ENCODE measurements at places on chromosomes 1 and 21.

- DNase-seq: no peak
Measured at GRCh38 chr1:209688746-209689234, 13.6 kb downstream of the G0S2 start.

DNA sequence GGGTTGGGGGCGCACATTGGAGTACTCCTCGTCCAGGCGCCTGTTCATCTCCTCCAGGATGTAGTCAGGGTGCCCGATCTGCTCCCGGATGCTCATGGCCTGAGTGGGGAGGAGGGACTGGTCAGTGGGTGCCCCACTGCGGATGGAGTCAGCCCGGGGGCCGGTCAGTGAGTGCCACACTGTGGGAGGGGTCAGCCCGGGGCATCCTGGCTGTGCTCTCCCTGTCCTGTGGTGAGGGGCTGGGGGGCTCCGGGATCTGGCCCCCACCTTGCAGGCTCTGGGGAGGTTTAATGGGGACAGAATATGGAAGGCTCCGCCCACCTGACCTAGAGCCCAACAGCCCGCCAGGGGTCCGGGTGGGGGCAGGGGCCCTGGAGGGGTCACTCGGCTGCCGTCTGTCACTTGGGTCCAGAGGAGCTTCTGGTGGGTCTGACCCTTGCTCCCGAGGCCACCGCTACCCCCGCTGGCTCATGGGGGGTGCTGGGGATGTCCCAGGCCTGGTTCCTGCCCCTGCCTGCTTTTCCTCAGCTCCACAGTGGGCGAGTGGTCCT is 8.8 kb downstream of the PRXL2B start:
- DNase-seq: no peak

- DNase-seq: no peak
Measured at GRCh38 chr1:79859212-79859948, 852.9 kb upstream of the ADGRL4 start.

GRCh38 chr1:200316148-200316803 is 93.6 kb downstream of the ZNF281 start:
- DNase-seq: no peak

DNA sequence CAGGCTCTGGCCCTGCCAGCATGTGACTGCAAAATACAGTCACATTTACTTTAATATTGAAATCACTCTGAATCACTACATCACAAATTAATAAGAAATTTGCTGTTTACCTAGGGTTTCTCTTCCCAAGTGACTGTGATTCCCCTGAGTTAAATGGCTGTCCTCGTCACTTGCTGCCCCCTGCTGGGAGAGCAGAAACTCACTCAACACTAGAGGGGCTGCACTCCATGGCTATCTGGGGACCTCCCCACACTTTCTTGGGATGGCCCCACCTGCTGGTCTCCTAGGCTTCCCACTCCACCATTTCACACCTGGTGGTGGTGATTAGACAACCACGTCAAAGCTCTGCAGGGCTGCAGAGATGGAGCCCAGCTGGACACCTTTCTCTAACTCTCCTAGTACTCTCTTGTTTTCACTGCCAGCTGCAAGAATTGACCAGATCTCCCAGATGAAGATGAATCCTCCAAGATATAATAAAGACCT is 63.4 kb downstream of the CD2 start:
- no peak for DNase-seq

DNA sequence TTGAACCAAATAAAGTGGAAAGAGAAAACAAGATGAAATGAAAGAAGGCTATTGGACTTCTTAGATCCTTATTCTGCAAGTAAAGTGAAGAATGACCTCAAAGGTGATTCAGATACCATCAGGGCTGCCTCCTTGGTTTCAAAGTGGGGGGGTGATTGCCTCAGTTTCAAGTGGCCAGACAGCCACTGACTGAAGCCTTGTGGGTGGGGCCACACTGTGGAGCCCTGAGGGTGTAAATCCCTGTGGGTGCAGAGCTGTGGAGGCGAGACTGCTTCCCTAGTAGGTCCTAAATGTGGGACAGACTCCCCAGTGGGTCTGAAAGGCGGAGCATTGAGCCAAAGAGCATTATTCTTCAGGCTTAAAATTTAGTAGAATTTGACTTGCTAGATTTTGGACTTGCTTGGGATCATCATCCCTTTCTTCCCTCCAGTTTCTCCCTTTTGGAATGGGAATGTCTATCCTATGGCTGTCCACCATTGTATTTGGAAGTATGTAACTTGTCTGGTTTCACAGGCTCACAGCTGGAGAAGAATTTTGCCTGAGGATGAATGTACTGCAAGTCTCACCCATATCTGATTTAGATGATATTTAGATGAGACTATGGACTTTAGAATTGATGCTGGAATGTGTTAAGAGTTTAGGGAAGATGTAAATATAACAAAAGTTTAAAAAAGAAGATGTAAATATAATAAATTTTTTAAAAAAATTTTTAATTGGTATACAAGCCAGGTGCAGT is 71.6 kb upstream of the SOX13 start:
- DNase-seq: no peak

GRCh38 chr1:199746666-199747384 is 280.7 kb upstream of the NR5A2 start:
- DNase-seq: no peak

GRCh38 chr1:19369396-19370090 is 57.4 kb downstream of the SLC66A1 start:
- DNase-seq: no peak

DNA sequence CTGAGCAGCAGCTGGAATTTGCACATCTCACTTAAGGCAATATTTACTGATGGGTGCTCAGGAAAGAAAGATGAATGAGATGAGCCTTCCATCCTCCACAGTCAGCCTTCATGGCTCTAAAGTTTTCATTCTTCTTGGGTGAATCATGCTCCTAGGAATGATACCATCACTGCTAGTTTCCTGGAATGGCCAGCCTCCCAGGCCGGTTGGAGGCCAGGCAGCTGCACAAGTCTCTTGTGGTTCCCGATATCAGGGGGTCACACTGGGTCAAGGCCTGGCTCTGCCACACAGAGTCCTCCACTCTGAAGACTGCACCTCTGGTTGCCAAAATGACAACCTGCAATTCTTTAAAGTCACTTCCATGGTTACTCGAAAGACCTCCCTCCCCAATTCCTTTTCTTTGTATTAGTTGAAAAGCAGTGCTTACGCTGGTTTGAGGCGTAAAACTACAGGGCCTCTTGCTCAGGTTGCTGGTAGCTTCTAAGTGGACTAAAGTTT is 46.2 kb upstream of the PALMD start:
- DNase-seq: no peak

DNA sequence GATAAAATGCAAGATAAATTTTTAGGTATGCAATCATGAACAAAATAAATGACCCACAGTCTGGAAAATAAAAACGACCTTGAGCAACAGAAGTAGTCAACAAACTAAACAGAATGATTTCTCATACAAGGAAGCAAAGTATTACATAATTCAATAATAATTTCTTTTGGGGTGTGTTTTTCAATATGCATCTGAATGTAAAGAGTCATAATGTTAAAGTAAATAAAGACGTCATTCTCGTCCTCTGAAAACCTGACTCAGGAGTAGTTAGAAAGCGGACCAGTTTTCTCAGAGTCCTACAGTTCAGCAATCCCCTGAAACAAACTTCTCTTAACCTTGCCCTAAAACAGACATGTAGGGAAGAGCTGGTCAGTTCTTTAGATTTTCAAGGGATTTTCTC is 18.6 kb downstream of the CDC42BPA start:
- no peak for DNase-seq

- no peak for DNase-seq
Measured at GRCh38 chr1:9349331-9349851, 56.7 kb downstream of the SPSB1 start.

- peak; percentile 73 for DNase-seq
Measured at GRCh38 chr1:3402258-3403010, 52.0 kb upstream of the ARHGEF16 start.

GRCh38 chr1:183991348-183991747 is 46.2 kb downstream of the COLGALT2 start:
- DNase-seq: no peak

DNA sequence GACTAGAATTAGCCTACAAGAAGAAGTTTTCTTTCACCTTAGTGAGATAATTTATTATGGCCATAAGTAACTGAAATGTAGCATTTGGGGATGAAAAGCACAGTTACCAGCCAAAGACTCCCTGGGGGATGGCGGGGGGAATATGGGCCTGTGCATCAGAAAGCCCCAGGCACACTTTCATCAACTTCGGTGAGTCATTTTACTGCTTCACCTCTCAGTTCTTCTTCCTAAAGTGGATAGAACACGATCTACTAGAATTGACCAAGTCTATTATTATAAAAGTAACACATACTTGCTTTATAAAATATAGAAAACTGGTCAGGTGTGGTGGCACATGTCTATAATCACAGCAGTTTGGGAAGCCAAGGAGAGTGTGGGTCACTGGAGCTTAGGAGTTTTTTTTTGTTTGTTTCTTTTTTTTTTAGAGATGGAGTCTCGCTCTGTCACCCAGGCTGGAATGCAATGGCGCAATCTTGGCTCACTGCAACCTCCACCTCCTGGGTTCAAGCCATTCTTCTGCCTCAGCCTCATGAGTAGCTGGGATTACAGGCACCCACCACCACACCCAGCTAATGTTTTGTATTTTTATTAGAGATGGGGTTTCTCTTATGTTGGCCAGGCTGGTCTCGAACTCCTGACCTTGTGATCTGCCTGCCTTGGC is 141.8 kb downstream of the ZZZ3 start:
- DNase-seq: no peak

DNA sequence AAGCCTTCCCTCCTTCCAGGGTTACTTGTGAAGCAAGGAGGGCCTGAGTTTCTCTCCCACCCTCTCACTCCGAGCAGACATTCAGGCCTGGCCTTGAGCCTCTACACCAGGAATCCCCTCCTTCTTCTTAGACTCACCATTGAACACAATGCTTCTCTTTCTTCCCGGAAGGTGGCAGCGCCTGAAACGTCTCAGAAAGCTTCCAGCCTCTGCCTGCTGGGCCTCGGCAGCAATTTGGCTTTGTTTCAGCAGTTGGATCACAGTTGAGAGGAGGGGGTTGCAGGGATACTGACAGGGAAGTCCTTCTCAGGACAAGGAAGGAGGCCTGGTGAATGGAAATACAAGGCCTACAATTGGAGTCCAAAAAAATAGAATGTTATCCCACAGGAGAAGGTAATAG is 6.3 kb downstream of the CLDN8 start:
- no peak for DNase-seq

- no peak for DNase-seq
Measured at GRCh38 chr1:109636201-109636952, 16.7 kb downstream of the AMPD2 start.

DNA sequence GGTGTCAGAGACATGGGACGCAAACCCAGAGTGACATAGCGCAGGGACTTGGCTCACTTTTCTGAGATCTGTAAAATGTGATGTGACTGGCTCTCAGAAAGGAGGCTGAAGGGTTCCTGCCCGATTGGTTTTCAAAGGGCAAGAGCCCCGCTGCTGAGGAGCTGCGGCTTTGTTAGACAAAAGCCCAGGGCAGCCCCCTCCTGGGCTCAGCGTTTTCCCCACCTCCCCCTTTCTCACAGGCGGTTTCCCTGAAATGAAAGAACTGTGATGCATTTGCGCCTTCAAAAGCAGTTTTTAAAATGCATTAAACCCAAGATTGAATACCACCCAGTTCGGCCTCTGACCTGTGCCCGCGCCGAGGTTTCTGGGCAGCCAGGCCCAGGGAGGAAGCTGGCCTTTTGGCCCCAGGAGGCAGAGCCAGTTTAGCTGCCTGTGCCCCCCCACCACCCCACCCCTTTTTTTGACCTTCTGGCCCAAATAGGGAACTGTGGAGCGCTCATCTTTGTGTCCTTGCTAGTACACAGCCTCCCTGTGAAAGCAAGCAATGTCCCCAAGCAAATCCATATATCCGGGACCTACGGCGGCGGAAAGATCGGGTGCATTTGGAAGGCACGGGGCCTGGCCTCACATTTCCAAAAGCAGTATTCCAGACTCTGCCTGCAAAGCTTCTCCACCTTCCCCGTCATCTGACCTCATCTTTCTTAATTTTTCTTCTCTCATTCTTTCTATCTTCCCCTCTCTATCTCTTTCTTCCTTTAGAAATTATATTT is 28.6 kb downstream of the CD247 start:
- DNase-seq: no peak

DNA sequence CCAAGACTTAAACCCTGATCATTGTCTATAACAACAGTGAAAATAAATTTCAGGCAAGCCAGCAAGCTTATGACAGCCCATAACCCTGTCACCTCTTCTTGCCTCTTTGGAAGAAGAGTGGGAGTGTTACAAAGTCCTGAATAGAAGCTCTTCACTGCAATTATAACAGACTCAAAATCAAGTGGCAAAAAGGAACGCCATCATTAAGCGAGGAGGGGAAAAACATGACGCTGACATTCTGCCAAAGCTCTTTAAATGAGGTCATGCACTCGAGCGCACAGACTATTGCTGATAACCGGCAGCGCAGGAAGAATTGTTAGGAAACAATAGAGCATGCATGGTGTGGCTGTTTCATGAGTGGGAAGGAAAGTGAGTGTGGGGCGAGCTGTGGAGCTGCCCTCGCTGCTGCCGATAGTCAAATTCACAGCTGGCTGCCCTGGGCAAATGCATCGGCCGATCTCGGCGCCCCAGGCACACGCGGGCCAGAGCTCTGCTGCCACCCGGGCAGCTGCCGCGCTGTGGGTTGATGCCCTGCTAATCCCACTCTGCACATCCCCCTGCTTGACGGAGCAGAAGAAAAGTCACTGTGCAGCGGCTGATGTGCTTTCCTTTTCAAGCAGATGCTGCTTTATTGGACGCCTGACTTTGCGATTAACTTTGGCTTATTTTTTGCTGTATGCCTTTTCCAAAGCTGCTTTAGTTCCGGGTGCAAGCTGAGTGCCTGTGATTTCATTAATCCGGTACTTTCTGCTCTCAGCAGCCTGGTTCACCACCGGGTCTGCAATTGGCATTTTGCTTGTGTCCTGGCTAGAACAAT is 102.4 kb upstream of the ST6GALNAC5 start:
- peak; percentile 87 for DNase-seq

DNA sequence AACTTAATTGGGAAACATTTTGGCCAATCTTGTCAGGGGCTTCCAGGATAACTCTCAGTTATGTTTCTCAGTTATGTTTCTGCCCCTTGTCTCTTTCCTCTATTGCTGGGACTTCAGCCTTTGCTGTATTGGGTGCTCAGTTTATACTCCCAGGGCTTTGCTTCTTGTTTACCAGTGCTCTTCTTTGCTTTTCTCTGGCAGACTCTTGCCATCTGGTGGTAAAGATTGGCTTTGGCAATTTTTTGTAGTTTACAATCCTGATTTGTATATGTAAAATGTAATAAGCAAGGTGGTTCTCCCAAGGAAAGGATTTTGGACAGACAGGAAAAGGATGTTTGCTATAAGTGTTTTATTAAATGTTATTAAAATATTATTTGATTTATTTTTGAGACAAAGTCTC is 37.9 kb downstream of the FABP3 start:
- DNase-seq: peak; percentile 18

DNA sequence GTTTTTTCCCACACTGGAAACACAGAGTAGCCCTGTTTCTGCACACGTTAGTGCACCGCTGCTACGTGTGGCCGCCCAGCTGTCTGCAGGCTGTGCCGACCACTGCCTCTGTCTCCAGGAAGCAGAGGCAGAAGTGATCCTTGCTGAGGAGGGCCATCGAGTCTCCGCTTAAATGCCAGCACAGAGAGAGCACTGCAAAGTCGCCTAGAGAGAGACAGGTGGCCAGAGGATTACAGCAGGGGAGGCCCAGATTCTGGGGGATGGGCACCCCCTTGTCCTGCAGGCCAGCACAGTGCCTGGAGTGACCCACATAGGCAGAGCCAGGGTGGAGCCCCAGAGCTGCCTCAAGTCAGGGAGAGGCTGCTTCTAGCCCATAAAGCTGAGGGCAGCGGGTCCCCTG is 6.1 kb downstream of the TPRG1L start:
- DNase-seq: no peak

- DNase-seq: no peak
Measured at GRCh38 chr1:218553197-218553596, 208.1 kb downstream of the TGFB2 start.

Measured in NCI-H748 treated with DMSO at 0.1 percent for 48 hours (cell line).